GM23248 (cell line): ENCODE measurements at places on chromosomes 2 and 18. TPM values are rescaled to one million over a fixed set of nuclear protein-coding genes. Genes with fewer than 3 reads are reported as not detected.

Gene GATA6
- 6.6 and 6.9 TPM in 2 replicates for polyA plus RNA-seq

Gene CD8B
- polyA plus RNA-seq: not detected in 2 replicates

GRCh38 chr2:102253140-102253752 is 58.1 kb upstream of the IL1RL1 start:
- no peak for DNase-seq

DNA sequence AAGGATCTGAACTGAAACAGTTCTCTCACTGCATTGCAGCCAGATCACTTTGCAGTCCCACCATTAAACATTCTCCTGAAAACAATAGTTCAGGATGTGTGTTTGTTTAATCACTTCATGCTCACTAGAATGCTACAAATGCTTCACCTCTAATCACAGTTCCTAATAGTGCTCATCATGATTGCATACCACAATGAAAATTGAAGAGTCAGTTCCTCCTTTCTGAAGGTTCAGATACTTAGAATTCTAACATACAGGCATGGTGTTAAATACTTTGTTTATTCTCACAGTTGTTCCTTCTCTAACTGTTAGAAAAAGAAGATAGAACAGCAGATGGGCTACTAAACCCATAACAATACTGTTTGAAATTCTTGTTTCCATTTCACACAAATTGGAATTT is 622.3 kb upstream of the ACVR2A start:
- DNase-seq: no peak

Gene ATRAID
- 304 and 311 TPM in 2 replicates for polyA plus RNA-seq

DNA sequence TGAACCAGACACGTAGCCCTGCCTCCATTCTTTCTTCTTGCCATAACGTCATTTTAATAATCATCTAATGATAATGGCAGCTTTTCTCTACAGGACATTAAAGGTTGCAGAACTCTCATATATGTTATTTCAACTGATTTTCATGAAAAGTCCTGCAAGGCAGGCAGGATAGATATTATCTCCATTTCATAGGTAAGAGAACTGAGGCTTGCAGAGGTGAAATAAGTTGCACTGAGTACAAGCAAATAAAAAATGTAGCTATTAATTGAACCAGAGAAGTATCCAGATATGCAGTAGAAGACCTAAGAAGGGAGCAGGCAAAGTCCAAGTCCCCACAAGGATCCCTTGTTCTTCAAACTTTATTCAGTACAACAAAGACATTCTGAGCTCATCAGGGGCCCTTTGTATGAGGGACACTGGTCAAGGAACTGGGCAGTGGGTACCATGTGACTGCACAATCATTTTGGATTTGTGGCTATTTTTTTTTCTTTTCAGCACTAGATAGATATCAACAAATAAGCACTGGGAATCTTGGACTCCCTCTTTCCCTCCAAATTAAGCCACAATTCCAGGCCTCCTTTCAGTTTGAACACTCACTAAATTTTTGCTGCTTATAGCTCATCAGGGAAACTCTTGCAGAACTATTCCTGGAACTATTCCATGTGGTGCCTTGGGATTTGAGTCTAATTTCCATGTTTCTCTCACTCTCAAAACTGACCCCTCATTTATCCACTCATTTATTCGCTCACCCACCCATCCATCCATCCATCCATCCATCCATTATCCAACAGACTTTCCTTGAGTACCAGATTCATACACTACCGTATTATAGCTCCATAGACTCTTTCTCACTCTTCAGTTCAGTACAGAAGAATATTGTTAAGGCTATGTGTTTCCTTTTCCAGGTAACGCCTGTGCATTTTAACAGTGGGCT is 44.6 kb downstream of the APOB start:
- DNase-seq: no peak

DNA sequence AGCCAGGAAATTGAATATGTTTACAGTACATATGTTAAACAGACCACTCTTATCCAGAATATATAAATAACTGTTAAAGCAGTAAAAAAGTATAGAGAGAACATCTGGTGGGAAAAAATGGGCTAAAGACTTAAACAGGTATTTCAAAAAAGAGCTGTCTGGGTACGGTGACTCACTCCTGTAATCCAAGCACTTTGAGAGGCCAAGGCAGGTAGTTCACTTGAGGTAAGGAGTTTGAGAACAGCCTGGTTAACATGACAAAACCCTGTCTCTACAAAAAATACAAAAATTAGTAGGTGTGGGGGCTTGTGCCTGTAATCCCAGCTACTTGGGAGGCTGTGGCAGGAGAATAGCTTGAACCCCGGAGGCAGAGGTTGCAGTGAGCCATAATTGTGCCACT is 171.4 kb upstream of the FSIP2 start:
- DNase-seq: no peak

DNA sequence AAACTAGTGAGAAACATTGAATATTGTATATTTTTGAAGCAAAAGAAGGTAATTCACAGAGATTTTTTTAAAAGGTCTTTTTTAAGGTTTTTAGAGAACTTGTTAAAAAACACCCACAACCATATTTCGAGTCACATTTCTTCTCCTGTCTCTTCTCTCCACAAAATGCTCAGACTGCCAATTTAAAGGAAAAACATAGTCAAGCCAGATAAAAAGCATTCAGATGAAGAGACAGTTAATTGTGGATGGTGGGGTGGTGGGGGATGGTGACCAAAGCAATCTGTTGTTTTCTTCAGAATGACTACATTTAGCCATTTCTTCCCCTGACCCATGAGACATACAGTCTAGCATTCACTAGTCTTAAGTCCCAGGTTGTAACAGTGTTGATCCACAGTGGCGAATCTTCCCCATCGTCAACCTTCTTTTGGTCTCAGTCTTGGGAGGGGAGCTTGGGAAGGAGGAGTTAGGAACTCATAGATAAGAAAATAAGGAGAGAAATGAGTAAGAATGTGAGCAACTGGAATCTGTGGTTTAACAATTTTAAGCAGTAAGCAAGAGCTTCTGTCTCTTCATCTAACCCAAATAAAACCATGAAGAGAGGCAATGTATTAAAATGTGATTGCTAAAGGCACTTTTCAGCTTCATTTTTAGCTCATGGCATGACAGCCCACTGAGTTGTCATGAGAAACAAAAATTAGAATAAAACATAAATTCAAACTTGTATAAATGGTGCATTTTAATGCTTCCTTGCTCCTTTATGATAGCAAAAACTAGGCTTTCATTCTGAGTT is 413.7 kb upstream of the FSHR start:
- DNase-seq: no peak

Gene ANKRD62
- polyA plus RNA-seq: not detected in 2 replicates

DNA sequence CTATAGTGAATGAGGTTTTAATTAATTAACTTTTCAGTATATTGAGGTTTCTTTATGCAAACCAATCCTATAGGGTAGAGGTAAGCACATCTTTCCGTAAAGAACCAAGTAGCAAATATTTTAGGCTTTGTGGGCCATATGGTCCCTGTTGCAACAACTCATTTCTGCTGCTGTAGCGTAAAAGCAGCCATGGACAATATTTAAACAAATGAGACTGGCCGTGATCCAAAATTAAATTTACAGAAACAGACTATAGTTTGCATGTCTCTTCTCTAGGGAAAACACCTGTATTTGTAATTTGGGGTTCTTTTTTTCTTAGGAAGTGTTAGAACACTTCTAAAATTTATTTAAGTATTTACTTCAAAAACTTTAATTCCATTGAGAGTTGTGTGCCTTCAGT is 104.3 kb downstream of the KYNU start:
- DNase-seq: no peak

Gene COX7A2L
- polyA plus RNA-seq: 166 and 177 TPM in 2 replicates

DNA sequence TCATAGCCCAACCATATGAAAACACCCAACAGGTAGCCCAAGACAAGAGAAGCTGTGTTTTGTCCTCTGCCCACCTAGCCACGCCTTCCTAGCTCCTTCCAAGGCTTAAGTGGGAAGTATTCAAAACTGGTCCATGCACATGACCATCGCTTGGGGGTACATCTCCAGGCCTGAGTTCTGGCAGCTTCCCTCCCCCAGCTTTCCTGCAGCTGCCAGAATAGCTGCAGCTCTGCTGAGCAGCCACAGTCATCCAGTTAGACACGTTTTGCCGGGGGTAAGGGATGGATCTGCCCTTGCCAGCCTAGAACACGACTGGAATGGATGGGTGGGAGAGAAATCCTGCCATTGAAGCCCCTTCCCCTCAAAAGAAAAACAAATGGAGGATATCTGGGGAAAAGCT is 166.8 kb downstream of the NRP2 start:
- no peak for DNase-seq

DNA sequence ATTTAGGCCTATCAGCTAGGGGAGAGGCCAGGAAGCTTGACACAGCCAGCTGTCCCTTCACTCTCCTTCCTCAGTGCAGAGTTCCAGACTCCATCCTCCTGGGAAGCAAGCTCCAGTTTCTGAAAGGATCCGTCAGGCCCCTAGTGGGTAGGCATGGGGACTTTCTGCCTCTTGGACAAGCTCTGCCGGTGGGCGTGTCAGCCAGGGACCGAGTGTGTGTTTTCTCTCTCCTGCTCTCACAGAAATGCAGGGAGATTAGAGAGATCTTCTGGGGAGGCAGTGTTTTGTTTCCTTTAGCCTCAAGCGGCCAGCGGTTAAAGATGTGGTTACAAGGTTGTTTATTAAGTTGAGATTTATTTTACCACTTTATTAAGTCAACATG is 29.9 kb upstream of the OTOS start:
- DNase-seq: no peak

DNA sequence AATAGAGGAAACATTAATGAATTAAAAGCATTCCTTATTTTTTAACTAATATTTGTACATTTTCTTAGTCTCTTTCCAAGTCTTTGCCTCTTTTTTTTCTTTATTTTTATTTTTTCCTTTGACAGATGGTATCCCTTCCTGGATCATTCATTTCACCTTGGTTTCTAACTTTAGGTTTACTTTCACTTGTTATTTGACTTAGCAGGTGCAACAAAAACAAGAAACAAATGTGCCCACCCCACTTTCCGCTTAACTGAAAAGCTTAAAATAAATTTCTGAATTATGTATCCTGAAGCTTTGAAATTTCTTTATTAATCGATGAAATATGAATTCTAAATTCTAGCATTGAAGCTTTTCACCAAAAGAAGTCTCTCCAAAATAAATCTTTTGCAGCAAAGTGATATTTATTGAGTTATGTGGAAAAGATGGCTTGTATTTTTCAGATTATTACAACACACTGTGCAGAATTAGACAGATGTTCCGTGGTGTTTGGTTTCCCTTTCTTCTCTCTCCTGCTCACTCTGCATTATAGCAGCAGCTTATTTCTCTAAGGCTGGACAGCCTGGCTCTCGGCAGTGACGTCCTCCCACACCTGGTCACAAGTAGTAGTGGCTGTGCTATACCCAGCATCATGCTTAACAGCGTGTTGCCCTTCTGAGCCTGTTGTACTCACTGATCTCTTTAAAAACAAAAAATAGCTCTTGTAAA is 99.1 kb upstream of the ZNF397 start:
- DNase-seq: no peak

DNA sequence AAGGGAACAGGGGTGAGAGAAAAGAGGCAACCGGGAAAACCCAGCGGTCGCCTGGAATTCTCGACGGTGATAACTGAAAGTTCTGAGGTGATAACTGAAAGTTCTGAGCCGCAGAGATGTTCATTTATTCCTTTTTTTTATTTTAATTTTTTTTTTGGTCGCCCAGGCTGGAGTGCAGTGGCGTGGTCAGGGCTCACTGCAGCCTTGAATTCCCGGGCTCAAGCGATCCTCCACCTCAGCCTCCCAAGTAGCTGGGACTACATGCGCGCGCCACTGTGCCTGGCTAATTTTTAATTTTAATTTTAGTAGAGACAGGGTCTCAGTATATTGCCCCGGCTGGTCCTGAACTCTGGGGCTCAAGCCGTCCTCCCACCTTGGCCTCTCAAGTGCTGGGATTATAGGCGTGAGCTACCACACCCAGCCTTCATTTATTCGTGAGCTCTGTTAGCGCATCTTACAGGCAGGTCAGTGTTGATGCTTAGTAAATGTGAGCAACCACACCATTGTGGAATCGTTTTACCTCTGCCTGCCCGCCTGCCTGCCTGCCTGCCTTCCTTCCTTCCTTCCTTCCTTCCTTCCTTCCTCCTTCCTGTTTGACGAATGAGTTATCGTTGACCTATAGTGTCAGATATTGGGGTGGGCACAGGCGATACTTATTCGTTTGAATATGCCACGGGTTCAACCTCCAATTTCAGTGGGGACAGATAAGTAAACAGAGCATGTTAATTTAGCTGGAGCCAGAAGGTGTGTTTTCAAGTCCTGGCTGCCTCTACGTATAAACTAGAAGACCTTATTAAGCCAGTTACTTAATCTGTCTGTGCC is 557 bp upstream of the E2F6 start:
- DNase-seq: no peak

Gene APLF
- polyA plus RNA-seq: 3.2 and 3.6 TPM in 2 replicates

DNA sequence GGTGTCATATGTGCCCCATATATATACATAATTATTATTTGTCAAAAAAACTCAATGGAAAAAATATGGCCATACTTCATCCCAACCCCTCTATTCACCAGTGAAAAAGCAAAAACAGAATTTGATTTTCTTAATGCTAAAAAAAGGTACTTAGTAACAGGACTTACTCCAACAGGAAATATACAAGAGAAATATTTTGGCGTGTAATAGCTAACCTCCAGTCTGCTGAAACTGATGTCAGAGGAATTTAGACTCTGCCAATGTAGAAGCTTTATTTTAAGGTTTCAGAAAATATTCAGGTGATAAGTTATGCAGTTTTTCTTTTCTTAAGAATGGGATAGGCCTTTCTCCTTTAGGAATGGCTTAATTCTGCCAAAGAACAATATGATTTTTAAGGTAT is 72.6 kb downstream of the TMEFF2 start:
- DNase-seq: no peak

Gene PSMA8
- not detected in 2 replicates for polyA plus RNA-seq

GRCh38 chr2:30239986-30240752 is 8.8 kb downstream of the LBH start:
- DNase-seq: peak; percentile 32

Gene ANKRD29
- 8.0 and 8.9 TPM in 2 replicates for polyA plus RNA-seq

DNA sequence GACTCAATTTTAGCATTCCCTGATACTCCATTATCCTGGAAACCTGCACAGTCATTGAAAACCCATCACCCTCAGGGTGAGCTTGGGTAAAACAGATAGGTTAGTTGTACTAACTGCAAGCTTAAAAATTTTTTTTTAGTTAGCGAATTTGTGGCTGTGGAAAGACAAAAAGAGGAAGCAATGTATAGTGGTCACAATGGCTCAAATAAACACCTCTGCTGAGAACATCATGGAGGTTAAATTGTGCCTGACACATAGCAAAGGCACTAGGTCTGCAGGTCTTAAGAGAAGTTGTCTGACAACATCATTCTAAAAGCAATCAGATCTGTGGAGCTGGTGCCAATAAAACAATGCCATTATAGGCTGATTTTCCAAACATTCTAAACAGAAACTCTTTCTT is 84.4 kb upstream of the CAVIN2 start:
- DNase-seq: no peak

- no peak for DNase-seq
Observed at GRCh38 chr18:78820161-78820834, 159.3 kb upstream of the SALL3 start.
